ENCODE measurements at places on chromosomes 6 and 20.
A peak's percentile ranks its signal among the peaks of the same experiment; 100 is the strongest.

DNA sequence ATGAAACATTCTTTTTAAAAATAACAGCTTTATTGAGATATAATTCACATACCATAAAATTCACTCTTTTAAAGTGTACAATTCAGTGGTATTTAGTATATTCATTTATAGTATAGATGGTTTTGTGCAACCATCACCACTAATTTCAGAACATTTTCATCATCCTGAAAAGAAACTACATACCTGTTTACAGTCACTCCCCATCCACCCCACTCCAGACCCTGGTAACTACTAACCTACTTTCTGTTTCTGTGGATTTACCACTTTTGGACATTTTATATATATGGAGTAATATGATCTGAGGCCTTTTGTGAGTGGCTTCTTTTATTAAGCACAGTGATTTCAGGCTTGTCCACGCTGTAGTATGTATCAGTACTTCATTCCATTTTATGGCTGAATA is 2.5 kb upstream of the TMEM217 start:
- no peak for DNase-seq

- DNase-seq: no peak
Measured at GRCh38 chr6:166588691-166589336, 2.3 kb upstream of the RAMACL start.

- DNase-seq: peak; percentile 8
Measured at GRCh38 chr6:129280749-129281148, 397.8 kb downstream of the LAMA2 start.

DNA sequence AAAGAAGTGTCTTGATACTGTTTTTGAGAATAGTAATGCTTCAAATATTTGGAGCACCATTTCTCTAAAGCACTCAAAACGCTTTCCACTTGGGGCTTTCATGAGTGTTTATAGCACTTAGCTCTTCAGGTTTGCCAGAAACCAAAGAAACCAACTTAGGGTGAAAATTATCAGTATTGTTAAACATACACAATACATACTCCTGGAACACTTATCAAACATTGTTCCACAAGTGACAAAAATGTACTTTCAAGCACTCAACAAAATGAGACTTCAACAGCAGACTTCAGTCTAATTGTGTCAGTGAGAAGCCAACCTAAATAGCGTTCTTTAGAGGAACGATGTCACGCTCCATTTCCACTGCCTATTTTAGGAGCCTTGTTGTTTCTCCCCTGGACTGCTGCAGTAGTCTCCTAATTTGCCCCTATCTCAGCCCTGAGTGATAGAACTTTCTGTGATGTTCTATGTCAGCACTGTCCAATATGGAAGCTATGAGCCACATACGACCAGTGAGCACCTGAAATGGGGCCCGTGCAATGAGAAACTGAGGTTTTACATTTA is 461.3 kb downstream of the KIF16B start:
- DNase-seq: no peak

DNA sequence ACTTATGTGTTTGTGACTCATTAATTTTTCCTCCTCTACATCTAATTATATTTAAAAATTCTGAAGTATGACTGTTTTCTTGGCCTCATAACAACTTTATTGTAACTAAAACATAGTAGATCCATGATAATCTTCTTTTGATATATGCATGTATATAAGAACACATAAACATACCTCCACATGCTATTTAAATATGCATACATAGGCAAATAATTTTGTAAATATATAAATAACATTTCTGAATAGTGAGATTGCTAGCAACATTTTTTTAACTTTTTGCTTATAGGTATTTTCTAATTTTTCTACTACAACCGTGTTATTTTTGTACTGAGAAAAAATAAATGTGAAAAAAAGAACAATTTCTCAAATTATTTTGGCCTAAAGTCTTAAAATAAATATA is 627.6 kb downstream of the HTR1B start:
- no peak for DNase-seq

Data from activated T-helper 1 cell treated with anti-CD3 and anti-CD28 coated beads, Interleukin-2, amount 50 U/mL, for 16 hours (primary cell).